ENCODE measurements at places on chromosomes 13 and 19.

GRCh38 chr19:48987323-48987722 lies 5.8 kb downstream of the GYS1 start:
- DNase-seq, result no peak

- DNase-seq, result peak; percentile 24
Measured at GRCh38 chr13:104984296-104984818, 1551.1 kb downstream of the EFNB2 start.

DNA sequence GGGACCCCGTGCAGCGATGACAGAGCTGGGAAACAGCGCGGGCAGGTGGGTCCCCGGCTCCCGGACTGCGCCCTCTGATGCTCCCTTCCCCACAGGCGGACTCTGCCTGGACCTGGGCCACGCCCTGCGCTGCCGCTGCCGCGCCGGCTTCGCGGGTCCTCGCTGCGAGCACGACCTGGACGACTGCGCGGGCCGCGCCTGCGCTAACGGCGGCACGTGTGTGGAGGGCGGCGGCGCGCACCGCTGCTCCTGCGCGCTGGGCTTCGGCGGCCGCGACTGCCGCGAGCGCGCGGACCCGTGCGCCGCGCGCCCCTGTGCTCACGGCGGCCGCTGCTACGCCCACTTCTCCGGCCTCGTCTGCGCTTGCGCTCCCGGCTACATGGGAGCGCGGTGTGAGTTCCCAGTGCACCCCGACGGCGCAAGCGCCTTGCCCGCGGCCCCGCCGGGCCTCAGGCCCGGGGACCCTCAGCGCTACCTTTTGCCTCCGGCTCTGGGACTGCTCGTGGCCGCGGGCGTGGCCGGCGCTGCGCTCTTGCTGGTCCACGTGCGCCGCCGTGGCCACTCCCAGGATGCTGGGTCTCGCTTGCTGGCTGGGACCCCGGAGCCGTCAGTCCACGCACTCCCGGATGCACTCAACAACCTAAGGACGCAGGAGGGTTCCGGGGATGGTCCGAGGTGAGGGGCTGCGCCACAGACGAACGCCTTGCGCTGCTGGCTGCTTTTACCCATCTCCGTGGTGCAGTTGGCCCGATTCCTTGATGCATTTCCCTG lies 7.8 kb upstream of the SELENOV start:
- peak; percentile 59 for DNase-seq

DNA sequence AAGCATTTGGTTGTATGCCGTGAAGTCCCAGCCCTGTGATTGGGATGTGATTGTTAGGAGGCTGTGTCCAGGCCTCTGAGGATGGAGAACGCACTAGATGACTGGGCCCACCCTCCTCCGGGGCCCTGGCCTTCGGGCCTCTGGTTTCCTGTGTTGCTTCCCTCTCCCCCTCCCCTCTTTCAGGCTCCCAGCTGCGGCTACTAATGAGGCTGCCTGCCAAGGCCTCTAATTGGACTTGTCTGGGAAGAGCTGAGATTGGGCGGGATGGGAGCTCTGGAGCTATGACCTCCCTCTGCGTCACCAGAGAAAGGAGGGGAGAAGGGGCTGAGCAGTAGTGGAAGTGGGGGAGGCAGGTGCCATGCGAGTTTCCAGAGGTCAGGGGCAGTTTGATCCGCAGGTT lies 9.9 kb downstream of the PTH2 start:
- DNase-seq, result no peak

- no peak for DNase-seq
Measured at GRCh38 chr19:53596056-53596455, 35.7 kb upstream of the DPRX start.

- peak; percentile 26 for DNase-seq
Measured at GRCh38 chr19:16076958-16077611, 790 bp downstream of the TPM4 start.

DNA sequence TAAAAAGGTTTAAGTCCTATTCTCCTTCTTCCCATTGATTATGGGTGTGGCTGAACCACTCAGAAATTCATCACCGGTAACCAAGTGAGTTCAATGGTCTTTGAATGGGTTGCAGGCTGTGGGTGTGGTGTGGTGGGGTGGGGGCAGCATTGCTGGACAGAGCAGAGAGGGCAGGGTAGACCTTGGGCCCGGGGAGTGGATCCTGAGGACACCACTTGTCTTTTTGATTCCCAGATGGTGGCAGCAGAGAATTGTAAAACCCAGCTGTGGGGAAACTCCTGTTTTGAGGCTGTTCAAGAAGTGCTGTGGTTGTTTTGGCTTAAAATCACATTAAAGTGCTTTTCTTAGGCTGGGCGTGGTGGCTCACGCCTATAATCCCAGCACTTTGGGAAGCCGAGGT lies 45.8 kb upstream of the RGCC start:
- peak; percentile 49 for DNase-seq

DNA sequence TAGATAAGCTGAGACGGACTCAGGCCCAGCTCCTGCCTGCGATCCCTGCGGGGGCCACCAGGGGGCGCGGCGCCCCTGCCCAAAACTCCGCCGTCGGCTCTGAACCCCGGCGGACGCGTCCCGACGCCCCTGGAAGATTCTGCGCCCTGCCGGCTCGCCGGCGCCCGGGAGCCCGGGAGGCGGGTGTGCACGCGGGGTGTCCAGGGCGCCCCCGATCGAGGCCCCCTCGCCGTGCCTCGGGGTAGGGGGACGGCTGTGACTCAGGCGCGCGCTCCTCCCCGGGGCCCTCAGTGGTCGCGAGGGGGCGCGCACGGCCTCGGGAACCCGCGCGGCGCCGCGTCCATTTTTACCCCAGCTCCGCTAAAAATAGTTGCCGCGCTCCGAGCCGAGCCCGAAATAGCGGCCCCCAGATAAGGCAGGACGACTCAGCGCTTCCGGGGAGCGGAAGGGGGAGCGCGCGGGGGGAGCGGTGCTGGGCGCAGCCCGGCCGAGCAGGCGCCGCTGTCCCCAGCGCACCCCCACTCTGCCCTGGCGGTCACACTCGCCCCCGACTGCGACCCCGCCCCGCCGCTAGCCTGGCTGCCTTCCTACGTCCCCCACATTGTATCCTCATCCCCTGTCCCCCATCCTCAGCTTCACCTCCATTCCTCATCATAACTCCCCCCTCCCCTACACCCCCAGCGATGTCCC lies 16.0 kb upstream of the ERCC1 start:
- peak; percentile 90 for DNase-seq

GRCh38 chr13:48319531-48320398 lies 16.2 kb downstream of the RB1 start:
- peak; percentile 22 for DNase-seq

DNA sequence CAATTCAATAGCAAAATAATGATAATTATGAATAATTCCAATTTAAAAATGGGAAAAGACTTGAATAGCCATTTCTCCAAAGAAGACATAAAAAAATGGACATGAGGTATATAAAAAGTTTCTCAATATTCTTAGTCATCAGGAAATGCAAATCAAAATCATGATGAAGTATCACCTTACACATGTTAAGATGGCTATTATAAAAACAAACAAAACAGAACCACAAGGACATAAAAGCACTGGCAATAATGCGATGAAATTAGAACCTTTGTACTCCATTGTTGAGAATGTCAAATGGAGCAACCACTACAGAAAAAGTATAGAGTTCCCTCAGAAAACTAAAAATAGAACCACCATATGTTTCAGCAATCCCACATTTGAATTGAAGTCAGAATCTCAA lies 1186.1 kb downstream of the SLITRK5 start:
- DNase-seq, result no peak

DNA sequence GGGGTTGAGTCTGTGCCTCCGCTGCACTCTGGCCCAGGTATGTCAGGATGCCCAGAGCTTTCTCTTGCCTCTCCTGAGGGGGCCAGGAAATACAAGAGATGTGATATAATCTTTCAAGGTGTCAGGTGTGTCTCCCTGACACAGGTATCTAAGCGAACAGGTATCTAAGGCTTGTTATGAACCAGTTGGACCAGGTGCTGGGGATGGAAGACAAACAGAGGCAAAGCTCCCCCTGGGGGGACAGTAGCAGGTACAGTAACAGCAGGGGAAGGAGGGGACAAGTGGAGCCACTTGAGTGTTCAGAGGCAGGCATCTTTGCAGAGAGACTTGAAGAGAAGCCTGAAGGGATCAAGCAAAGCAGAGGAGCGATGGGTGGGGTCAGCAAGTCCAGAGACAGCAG lies 2.6 kb downstream of the LENG1 start:
- DNase-seq, result no peak

DNA sequence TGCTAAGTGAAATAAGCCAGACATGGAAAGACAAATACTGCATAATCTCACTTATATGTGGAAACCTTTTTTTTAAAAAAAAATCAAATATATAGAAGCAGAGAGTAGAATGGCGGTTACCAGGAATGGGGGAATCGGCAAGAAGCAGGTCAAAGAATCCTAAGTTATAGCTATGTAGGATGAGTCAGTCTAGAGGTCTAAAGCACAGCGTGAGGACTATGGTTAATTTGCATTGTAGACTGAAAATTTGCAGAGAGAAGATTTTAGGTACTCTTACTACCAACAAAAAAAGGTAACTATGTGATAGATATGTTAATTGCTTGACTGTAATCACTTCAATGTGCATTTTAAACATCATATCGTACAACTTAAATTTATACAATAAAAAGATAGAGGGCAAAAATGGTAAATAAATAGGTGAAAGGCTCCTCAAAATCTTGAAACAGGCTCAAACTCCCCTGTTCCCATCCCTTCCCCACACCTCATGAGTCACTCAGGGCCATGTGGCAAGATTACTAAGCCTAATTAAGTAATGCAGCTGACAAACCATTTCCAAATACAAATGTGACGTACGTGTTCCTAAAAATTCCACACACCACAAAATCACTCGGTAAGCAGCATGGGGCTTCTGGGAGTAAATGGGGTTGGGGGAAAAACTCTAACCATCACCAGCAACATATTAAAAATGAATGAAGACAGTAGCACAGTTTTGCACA lies 159.0 kb downstream of the USP12 start:
- no peak for DNase-seq

- DNase-seq, result no peak
Measured at GRCh38 chr19:49437231-49437630, 4.1 kb downstream of the SLC17A7 start.

GRCh38 chr13:20395061-20395916 lies 130.4 kb downstream of the CRYL1 start:
- DNase-seq, result no peak

GRCh38 chr19:2361246-2362045 lies 1.4 kb downstream of the TMPRSS9 start:
- DNase-seq, result no peak

- DNase-seq, result peak; percentile 71
Measured at GRCh38 chr19:52453324-52454094, at the start of gene ZNF578. TSS of gene ZNF578 (plus strand) at chr19:52453553. CDS start at chr19:52501846, 48,293 bp downstream.

DNA sequence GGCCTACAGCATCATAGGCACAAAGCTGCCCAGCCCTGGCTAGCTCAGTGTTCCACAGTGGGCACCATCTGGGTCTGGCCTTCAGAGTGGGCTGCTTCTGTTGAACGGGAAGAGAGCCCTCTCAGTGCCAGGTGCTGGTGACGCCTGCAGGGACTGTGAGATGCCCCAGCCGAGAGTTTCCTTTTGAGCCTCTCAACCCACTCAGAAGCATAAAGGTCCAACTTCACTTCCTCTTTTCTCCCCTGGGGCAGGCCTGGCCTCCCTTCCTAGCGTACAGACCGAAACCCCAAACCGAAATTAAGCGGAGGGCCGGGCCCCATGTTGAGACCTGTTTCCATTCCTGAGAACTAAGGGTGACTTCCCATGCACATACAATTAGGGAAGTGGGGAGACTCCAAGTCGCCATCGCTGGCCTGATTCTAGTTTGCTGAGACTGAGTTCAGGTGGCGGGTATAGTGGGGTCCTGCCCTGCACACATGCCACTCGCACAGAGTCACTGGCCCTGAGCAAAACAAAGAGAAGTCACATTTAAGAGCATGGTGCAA lies 6.9 kb downstream of the RAB8A start:
- peak; percentile 50 for DNase-seq

DNA sequence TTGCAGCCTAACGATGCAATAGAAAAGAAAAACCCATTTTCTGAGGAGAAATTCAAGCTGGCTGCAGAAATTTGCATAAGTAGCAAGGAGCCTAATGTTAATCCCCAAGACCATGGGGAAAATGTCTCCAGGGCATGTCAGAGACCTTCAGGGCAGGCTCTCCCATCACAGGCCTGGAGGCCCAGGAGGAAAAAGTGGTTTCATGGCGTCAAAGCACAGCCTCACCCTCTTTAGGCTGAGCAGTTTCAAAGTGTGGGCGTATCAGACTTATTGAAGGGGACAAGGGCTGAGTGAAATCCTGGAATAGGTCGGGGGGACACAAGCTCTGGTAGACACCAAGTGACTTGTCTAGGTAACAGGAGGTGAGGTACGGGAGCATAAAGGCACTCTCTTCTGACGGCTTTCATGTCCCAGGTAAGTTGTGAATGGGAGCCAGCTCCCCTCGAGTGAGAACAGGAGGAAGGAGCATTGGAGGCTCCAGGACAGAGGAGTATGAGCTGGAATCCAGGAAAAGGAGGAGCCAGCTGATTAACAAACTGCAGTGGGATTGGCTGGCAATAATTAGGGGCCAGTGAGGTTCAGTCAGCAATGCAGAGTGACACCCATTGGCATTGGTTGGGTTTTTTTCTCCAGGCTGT lies 35.8 kb downstream of the MRPL57 start:
- no peak for DNase-seq

GRCh38 chr19:4622695-4623421 lies 16.5 kb upstream of the TNFAIP8L1 start:
- DNase-seq, result no peak

All from CD4-positive, alpha-beta T cell treated with Interleukin-21 for 1 hour (primary cell).